Activated CD4-positive, CD25-positive, alpha-beta regulatory T cell treated with anti-CD3 and anti-CD28 coated beads, Interleukin-2, amount 50 U/mL, for 16 hours (primary cell): ENCODE measurements at places on chromosomes 5 and 9.

GRCh38 chr9:84375954-84376353, 35.4 kb upstream of the SLC28A3 start:
- no peak for DNase-seq

- no peak for DNase-seq
Measured at GRCh38 chr5:178210686-178211085, 6.4 kb downstream of the HNRNPAB start.

- DNase-seq = no peak
Measured at GRCh38 chr5:113330533-113331208, 104.1 kb downstream of the TSSK1B start.

DNA sequence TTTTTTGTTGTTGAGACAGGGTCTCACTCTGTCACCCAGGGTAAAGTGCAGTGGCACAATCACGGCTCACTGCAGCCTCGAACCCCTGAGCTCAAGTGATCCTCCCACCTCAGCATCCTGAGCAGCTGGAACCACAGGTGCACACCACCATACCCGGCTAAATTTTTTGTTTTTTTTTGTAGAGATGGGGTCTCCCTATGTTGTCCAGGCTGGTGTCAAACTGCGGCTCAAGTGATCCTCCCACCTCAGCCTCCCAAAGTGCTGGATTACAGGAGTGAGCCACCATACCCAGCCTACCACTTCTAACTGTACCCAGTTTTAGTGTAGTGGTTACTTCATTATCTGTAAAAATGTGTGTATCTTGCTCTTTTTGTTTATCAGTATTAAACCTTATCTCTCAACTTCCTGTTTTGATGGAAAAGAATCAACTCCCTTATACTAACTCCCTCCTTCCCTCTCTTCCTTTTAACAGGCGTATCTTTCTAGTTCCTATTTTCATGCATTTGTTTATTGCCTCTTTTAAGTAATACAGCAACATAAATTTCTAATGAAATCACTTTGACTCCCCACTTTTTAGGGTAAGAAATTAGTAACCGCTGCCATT, 33.1 kb downstream of the GRAMD2B start:
- DNase-seq = no peak

DNA sequence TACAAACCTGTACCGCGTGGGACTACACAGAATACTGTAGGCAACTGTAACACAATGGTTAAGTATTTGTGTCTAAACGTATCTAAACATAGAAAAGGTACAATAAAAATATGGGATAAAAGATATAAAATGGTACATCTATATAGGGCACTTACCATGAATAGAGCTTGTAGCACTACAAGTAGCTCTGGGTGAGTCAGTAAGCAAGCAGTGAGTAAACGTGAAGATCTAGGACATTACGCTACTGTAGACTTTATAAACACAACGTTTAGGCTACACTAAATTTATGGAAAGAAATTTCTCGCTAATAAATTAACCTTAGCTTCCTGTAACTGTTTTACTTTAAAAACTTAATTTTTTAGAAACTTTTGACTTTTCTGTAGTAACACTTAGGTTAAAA, 46.5 kb downstream of the MRPS27 start:
- DNase-seq = no peak

GRCh38 chr5:169583101-169583423, 511 bp upstream of the SPDL1 start:
- no peak for DNase-seq

DNA sequence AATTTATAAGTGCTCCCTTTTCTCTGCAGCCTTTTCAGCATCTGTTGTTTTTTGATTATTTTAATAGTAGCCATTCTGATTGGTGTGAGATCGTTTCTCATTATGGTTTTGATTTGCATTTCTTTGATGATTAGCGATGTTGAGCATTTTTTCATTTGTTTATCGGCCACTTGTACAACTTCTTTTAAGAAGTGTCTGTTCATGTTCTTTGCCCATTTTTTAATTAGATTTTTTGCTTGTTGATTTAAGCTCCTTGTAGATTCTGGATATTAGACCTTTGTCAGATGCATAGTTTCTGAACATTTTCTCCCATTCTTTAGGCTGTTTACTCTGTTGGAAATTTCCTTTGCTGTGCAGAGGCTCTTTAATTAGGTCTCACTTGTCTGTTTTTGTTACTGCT, 46.3 kb downstream of the FYB1 start:
- no peak for DNase-seq

DNA sequence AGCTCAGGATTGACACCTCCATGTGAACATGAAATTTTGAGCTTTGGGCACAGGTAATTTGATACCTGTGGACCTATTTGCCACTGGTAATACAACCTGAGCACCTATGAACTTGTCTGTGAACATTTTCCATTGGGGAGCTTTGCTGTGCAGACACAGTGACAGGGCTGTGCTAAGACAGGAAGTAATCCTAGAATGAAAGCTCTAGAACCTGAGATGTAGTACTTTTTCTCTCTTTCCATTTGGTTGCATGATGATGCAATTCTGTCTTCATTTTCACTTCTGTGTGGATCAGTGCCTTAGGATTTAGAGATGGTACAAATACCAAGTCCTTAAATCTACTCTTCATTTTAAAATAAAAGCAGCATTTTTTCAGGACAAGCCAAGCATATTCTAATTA, 216.9 kb downstream of the NR3C1 start:
- no peak for DNase-seq

- DNase-seq = no peak
Measured at GRCh38 chr5:53164478-53165165, 55.1 kb upstream of the MOCS2 start.

DNA sequence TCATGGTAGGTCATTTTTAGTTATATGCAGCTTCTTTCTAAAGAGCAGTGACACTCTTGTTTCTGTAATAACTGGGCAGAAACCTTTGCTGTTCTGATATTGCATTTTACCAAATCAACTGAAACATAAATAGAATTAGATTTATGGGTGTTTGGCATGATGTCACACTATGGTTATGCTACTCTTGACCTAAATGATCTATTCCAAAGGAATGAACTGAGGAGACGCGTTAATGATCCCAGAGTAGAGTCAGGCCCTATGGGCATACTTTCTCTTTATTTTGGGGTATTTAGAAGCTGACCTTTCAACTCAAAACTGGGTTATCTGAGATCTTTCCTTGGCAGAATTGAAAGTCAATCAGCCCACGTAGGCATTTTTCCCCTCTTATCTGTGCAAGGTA, 146.8 kb upstream of the ADAMTSL1 start:
- DNase-seq = no peak

DNA sequence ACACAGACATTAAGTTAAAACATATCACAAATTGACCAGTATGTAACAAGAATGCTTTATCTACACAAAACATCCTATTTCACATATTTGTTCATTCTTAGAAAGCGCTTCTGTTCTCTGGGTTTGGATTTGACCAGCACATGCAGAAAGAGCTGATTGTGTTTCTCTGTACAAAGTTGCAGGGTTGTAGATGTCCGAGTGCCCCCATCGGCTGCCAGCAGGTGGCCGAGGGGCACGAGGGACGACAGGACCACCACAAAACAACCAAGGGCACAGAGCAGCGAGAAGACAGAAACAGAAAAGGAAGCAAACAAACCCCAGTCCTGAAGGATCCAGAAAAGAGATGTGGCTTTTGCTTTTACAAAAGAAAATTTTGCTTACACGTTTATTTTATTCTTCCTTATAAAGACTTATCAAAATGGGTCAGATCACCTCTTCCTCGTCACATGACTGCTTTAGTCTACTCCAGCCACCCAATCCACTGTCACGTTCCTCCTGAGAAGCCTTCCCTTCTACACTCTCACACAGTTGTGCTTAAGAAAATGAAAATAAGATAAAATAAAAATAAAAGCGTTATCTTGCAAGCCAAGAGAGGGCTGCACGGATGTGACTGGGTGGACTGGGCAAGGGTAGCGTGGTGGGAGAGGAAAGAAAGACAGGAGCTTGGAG, 9.5 kb downstream of the OTP start:
- DNase-seq = no peak

DNA sequence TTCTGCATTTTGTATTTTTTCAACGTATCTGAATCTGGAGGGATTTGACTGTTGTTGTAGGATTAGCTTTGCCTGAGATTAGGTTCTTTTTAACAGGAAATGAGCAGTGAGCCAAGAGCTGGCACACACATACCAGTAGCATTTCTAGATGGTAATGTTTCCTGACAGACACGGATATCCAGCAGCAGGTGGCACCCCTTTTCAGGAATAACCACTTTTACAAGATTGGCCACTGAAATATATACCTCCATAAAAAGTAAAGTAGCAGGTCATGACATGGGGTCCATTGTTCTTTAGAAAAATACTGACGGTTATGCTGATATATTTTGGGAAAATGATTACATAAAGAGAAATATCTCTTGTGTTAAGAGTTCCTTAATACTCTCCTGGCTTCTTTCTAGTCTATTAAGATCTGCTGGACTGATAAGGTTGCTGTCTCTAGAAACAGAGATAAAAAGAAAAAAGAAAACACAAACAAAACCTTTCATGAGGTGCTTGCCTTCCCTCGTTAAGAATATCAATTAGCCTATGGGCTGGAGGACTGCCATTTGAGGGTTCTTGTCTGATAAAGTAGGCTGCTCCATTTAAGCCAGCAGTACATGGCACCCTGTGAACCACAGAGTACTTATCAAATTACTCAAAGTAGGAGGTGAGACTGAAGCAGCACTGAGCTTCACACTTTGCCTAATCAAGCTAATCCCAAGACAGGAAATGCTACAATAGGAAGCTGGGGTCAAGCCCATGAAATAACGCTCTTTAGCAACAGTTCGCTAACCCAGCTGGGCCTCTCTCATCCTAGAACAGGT, 101.6 kb upstream of the PCA3 start:
- DNase-seq = no peak

GRCh38 chr5:6752782-6753181, 39.5 kb downstream of the TENT4A start:
- DNase-seq = no peak

- no peak for DNase-seq
Measured at GRCh38 chr9:2066312-2067273, 51.4 kb downstream of the SMARCA2 start.

DNA sequence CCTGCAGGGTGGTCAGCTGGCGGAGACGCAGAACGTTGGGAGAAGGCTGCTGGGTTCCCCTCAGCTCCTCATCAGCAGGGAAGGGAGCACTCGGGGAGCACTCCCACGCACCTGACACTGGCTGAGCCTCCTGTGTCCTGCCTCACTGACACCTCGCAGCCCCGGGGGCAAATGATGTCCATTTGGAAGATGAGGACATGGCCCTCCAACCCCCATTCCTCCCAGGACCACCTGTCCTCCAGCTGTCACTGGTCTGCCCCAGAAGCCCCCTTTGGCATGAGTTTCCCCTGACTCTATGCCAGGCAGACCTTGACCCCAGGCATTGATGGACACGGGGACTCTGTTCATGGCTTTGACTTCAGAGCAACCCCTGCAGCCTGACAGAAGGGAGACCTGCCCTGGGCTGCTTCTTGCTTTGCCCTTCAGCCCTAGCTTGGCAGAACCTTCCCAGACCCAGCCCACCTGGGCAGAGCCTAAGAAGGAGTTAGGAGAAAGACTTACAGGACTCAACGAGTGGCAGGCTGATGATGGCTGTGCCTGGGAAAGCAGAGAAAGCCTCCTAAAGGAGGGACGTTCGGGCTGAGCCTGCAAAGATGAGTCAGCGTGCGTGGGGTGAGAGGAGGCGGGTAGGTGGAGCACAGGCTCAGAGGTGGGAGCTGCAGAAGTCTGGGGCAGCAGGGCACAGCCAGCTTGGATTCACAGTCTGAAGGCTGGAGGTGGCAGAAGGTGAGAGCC, 90.6 kb downstream of the LMX1B start:
- DNase-seq = no peak

- DNase-seq = no peak
Measured at GRCh38 chr5:35223787-35224395, 6.4 kb downstream of the PRLR start.

DNA sequence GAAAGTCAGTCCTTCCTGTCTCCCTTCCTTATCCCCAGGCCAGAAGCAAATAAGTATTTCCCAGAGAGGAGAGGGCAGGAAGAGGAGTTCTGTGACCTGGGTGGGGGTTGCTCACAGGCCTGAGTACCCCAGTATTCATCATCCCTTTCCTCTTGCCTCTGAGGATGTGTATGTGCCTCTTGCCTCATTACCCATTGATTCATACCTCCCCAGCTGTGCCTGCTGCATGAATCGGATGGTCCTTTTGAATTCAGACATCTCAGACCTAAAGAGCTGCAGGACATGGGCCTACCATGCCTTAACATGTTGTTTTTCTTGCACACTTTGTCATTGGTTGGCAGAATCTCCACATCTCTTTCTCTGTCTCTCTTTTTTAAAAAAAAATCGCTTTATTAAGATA, 112.8 kb upstream of the SHB start:
- no peak for DNase-seq

- no peak for DNase-seq
Measured at GRCh38 chr5:8714861-8715260, 831.0 kb downstream of the SEMA5A start.

- no peak for DNase-seq
Measured at GRCh38 chr5:142821733-142822487, 51.7 kb downstream of the ARHGAP26 start.

DNA sequence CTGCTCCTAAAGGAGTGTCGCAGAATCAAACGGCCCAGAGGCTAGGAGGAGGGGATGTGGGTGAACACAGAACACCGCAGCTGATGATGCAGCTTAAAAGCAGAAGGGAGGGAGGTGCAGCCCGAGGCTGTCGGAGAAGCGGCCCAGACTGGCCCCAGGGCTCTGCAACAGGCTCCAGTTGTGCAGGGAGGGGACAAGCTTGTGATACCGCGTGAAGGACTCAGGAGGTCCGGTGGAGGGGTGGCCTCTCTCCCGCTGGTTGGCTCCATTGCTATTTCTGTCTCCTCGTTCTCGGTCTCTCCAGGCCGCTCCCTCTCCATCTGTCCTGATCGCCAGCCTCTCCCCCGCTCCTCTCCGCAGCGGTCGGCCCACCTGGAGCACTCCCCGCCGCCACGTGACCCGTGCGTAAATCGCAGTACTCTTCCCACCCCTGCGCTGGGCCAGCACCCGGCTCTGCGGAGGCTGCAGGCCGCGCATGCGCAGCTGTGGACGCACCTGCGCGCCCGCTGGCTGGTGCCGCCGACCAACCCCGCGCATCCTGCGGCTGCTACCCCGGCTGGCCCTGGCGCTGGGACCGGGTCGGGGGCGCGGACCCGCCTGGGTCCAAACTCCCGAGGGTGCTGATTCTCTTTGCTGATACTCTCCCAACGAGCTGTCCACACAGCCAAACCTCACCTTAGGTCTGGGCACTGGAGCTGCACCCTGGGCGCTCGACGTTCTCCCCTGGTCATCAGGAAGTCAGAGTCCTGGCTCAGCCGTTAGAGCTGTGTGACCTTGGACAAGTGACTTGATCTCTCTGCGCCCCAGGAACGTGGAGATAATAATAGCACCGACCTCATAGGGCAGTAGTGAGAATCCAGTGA, 3.7 kb upstream of the STXBP1 start:
- peak; percentile 42 for DNase-seq
